ENCODE measurements at places on chromosomes 1 and 21. TPM values are rescaled to one million over a fixed set of nuclear protein-coding genes. Genes with fewer than 3 reads are reported as not detected.

Gene TLR5
- polyA plus RNA-seq: 1.3 TPM

Gene KIFAP3
- polyA plus RNA-seq: 2.0 TPM

Gene BRINP3
- polyA plus RNA-seq: not detected

Gene PRRX1
- not detected for polyA plus RNA-seq

Gene EPHB2
- 4.1 TPM for polyA plus RNA-seq

Gene PLA2G2A
- polyA plus RNA-seq: 1.3 TPM

Gene SERPINC1
- polyA plus RNA-seq: not detected

Gene DCAF8
- 44.1 TPM for polyA plus RNA-seq

Gene CCDC27
- polyA plus RNA-seq: not detected

Gene PAFAH2
- polyA plus RNA-seq: 5.7 TPM

Gene RNF220
- 63.6 TPM for polyA plus RNA-seq

Gene AMY1C
- polyA plus RNA-seq: not detected
